Muscle of leg (tissue), 16 donors: ENCODE measurements at places on chromosomes 6 and 20. TPM values are rescaled to one million over a fixed set of nuclear protein-coding genes. Genes with fewer than 3 reads are reported as not detected.
A peak's percentile ranks its signal among the peaks of the same experiment; 100 is the strongest.

- no peak overlapping the region for H3K27ac ChIP-seq
- no peak for DNase-seq
- H3K36me3 ChIP-seq: peaks cover 19% of the 10 kb centered on the region
- no peak overlapping the region for H3K4me3 ChIP-seq
- H3K4me1 ChIP-seq: no peaks in the 10 kb centered on the region
- H3K27me3 ChIP-seq: no peaks in the 10 kb centered on the region
Observed at GRCh38 chr20:5991623-5992441, 41.4 kb downstream of the MCM8 start.

GRCh38 chr20:34037121-34037520 is 43.4 kb downstream of the RALY start:
- peaks cover 42% of the 10 kb centered on the region for H3K4me1 ChIP-seq
- H3K36me3 ChIP-seq: peaks cover 20% of the 10 kb centered on the region
- H3K27me3 ChIP-seq: no peaks in the 10 kb centered on the region
- H3K27ac ChIP-seq: peak overlapping the region; percentile 71
- H3K4me3 ChIP-seq: no peak overlapping the region

DNA sequence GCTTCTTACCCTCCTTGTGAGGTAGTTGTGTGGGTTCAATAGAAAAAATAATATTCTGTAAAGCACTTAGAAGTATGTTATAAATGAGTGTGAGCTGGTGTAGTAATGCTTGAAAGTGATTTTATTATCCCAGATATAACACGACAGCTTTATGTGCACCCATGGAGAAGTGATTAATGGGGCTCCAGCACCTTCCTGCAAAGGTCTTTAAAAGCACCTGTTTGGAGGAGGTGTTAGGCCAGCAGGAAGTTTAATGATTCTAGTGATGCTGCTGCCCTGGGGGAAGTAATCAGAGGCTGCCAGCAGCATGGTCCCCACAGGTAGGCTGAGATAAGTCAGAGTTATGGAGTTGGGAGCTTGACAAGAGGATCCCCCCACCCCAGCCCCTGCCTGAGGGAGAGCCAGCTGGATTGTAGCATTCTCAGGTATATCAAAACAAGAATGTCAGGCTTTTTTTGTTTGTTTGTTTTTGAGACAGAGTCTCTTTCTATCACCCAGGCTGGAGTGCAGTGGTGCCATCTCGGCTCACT is 166.3 kb downstream of the PHACTR1 start:
- H3K4me1 ChIP-seq: peaks cover 7% of the 10 kb centered on the region
- no peak overlapping the region for H3K27ac ChIP-seq
- DNase-seq: no peak
- H3K27me3 ChIP-seq: no peaks in the 10 kb centered on the region
- no peaks in the 10 kb centered on the region for H3K36me3 ChIP-seq

- H3K36me3 ChIP-seq: no peaks in the 10 kb centered on the region
- no peaks in the 10 kb centered on the region for H3K27me3 ChIP-seq
- H3K4me1 ChIP-seq: peaks cover 15% of the 10 kb centered on the region
- no peak overlapping the region for H3K4me3 ChIP-seq
Observed at GRCh38 chr6:150537893-150538292, 61.8 kb upstream of the PLEKHG1 start.

DNA sequence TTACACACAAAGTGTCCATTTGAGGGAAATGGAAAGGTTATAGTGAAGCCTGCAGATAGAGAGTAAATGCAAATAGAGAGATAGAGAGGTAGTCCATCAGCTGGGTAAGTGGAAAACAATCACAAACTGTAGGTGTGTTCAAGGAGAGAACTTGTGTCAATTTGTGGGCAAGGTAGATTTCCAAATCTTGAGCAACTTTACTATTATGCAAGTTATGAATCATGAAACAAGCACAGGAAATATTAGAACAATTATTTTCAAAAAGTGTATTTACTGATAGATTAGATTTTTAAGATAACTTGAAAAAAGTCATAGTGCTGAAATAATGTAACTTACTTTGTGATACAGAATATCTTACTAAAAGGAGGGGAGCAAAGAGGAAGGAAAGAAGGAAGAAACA is 792.9 kb downstream of the EYS start:
- no peaks in the 10 kb centered on the region for H3K27me3 ChIP-seq
- H3K4me1 ChIP-seq: no peaks in the 10 kb centered on the region
- no peaks in the 10 kb centered on the region for H3K36me3 ChIP-seq
- H3K4me3 ChIP-seq: no peak overlapping the region
- no peak for DNase-seq

GRCh38 chr6:17527076-17527475 is 73.0 kb upstream of the FAM8A1 start:
- H3K36me3 ChIP-seq: peaks cover 19% of the 10 kb centered on the region
- peak overlapping the region; percentile 7 for H3K27ac ChIP-seq
- DNase-seq: peak; percentile 46
- H3K27me3 ChIP-seq: no peaks in the 10 kb centered on the region
- H3K4me1 ChIP-seq: no peaks in the 10 kb centered on the region
- H3K4me3 ChIP-seq: no peak overlapping the region

GRCh38 chr6:104527761-104528415 is 331.8 kb downstream of the HACE1 start:
- peak; percentile 35 for DNase-seq
- no peak overlapping the region for H3K4me3 ChIP-seq
- H3K27me3 ChIP-seq: no peaks in the 10 kb centered on the region
- H3K36me3 ChIP-seq: no peaks in the 10 kb centered on the region

GRCh38 chr6:113526553-113526952 is 330.6 kb upstream of the MARCKS start:
- DNase-seq: no peak

DNA sequence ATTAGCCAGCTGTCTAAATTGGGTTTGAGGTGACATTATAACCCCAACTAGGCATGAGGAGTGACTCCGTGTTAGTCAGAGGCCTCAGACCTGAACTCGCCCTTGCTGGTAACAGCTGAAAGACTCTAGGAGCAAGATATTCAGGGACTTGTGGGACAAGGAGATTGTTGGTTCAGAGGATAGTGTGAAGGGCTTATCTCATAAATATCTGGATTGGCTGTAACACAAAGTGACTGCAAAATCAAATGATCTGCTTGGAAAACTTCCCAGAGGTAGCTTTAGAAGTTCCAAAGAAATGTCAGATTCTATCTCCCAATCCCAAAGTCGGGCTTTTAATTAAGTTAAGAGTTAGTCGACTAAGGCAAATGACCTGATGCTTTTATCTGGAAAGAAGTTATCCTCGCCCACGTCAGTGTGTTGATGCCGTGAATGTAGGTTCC is 72.4 kb downstream of the TULP4 start:
- no peak overlapping the region for H3K4me3 ChIP-seq
- H3K27me3 ChIP-seq: no peaks in the 10 kb centered on the region
- peaks cover 3% of the 10 kb centered on the region for H3K4me1 ChIP-seq
- H3K27ac ChIP-seq: no peak overlapping the region
- H3K36me3 ChIP-seq: no peaks in the 10 kb centered on the region

DNA sequence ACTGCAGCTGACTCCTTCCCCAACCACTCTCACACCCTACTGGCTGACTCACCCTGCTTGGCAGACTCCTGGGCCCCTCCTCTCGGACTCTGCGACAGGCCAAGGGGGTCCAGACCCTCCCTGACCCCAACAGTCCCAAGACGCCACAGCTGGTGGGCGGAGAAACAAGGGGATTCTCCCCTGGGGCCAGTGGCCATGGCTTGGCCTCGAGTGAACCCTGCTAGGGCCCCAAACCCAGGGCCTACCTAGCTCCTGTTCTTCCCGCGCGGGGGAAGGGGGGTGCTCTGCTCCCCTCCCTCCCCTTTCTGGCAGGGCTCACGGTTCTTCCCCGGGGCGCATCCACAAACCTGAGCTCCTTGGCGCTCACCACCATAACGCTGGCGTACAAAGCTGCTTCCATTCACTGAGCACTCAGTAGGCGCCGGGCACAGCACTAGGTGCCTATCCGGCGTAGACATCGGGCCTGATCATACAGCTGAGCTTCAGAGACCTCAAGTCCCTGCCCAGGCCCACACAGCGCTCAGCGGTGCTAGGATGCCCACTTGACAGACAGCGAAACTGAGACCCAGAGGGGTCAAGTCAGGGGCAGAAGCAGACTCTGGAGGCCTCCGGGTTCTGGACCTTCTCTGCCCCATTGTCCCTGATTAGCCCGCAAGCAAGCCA is 597 bp downstream of the ADA start:
- peaks cover 17% of the 10 kb centered on the region for H3K27me3 ChIP-seq
- no peaks in the 10 kb centered on the region for H3K36me3 ChIP-seq

GRCh38 chr6:8743170-8743745 is 307.9 kb upstream of the SLC35B3 start:
- H3K27me3 ChIP-seq: no peaks in the 10 kb centered on the region

GRCh38 chr6:151963001-151963400 is 155.5 kb downstream of the ESR1 start:
- no peak for DNase-seq
- no peaks in the 10 kb centered on the region for H3K27me3 ChIP-seq
- no peaks in the 10 kb centered on the region for H3K36me3 ChIP-seq
- no peaks in the 10 kb centered on the region for H3K4me1 ChIP-seq
- no peak overlapping the region for H3K27ac ChIP-seq
- no peak overlapping the region for H3K4me3 ChIP-seq

Gene C20orf204
- total RNA-seq: 0.84 TPM

Gene FOXF2
- total RNA-seq: 0.22 TPM

Gene GABRR1
- 0.40 TPM for total RNA-seq

Gene CAGE1
- total RNA-seq: 0.04 TPM

Gene RAB5IF
- total RNA-seq: 43.8 TPM

Gene CRISP3
- 0.04 TPM for total RNA-seq
